Subcutaneous preadipocyte (primary cell): ENCODE measurements at places on chromosomes 5 and 9. TPM values are rescaled to one million over a fixed set of nuclear protein-coding genes. Genes with fewer than 3 reads are reported as not detected.

Gene C5orf52
- not detected in 2 replicates for total RNA-seq

Gene GADD45G
- total RNA-seq, result under 0.01 and 0.39 TPM in 2 replicates

Gene BHMT2
- 5.1 and 5.3 TPM in 2 replicates for total RNA-seq

Gene SLC6A7
- total RNA-seq, result not detected in 2 replicates

Gene F12
- 0.37 and 0.39 TPM in 2 replicates for total RNA-seq

Gene FAM151B
- 2.5 and 5.5 TPM in 2 replicates for total RNA-seq

Gene KCNT1
- not detected in 2 replicates for total RNA-seq

Gene MEIKIN
- total RNA-seq, result not detected in 2 replicates

Gene DPM2
- total RNA-seq, result 18.7 and 18.8 TPM in 2 replicates

Gene PCDHB2
- total RNA-seq, result 0.59 and 1.5 TPM in 2 replicates

Gene LRSAM1
- total RNA-seq, result 11.8 and 16.2 TPM in 2 replicates

Gene GLRA1
- total RNA-seq, result not detected in 2 replicates

Gene MED10
- total RNA-seq, result 5.9 and 6.8 TPM in 2 replicates

Gene PDE6A
- not detected in 2 replicates for total RNA-seq
